ENCODE measurements at places on chromosomes 3 and 15.

DNA sequence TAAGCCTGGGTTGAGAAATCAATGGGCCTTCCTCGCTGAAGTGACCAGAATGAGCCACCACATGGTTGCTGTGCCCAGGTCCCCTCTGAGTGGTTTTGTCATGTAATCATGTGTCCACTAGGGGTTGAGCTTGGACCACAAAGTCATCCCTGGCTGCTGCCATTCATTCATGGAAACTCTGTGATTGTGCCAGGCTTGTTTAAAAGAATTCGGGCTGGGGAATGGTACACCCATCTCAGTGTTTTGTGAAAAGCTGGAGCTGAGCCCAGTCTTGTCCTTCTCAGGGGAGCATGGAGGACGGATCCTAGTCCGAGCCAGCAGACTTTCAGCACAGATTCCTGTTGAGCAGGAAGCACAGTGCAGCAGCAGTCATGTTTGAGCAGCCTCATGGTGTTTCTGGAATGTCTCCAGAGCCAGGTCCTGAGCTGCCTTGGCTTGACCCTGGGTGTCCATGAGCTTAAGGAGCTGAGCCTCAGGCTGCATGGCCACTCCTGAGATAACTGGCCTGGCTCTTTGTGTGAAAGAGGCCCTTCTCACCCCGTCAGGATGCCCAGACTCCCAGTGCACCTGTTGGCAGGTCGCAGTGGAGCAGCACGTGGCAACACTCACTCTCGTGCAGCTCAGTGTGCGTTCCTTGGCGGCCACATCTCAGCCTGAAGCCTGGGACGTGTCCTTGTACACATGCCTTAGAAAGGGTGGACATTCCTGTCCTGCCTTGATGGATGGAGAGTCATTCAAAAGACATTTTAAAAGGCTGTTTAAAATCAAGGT is 260.3 kb upstream of the TPM1 start:
- DNase-seq: peak; percentile 72

- no peak for DNase-seq
These were observed 28.0 kb downstream of the NOX5 start for GRCh38 chr15:69042531-69042930.

- DNase-seq: no peak
These were observed 66.6 kb downstream of the LEO1 start for GRCh38 chr15:51904931-51905330.

DNA sequence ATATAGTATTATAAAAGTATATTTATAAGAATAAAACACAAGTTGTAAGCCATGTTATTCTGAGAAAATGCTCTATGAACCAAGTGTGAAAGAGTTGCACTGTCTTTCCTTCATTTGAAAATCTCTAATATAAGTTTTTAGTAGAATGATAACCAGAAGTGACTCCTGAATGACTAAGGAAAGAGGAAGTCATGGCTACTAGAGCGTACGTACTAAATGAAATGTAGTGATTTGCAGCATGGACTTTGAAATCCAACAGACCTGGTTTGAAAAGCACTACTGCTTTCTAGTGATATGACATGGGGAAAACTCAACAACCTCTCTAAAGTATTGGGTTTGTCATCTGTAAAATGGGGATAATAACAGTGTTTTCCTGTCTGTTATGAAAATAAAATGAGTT is 10.3 kb upstream of the DNAJC13 start:
- no peak for DNase-seq

GRCh38 chr3:155325263-155325835 is 31.9 kb upstream of the STRIT1 start:
- no peak for DNase-seq

DNA sequence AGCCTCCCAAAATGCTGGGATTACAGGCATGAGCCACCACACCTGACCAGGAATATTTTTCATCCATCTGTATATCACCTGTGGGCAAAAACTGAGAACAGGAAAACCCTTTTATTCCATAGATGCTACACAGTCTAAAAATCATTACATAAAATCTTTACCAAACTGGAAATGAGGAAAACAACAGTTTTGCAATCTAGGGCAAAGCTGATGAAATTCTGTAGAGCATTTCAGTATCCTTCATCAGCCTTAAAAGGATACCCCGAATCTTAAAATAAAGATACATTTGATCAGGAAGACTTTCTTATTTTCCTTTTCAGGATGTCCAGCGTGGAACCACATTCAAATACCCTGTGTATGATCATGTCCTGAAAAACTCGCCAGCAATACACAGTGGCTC is 7.1 kb downstream of the SIAH2 start:
- no peak for DNase-seq
